ENCODE measurements at places on chromosomes 1 and 21.

DNA sequence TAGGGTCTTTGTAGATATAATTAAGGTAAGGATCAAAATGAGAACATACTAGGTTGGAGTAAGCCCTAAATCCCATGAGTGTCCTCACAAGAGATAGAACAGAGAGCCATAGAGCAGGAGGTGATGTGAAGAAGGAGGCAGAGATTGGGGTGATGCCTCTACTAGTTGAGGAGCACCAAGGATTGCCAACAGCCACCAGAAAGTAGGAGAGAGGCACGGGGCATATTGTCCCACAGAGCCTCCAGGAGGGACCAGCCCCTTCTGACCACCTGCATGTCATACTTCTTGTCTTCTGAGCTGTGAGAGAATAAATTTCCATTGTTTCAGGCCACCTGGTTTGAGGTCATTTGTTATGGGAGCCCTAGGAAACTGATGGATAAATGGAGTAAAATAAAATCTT, 363.3 kb downstream of the RPS6KC1 start:
- DNase-seq, result no peak

DNA sequence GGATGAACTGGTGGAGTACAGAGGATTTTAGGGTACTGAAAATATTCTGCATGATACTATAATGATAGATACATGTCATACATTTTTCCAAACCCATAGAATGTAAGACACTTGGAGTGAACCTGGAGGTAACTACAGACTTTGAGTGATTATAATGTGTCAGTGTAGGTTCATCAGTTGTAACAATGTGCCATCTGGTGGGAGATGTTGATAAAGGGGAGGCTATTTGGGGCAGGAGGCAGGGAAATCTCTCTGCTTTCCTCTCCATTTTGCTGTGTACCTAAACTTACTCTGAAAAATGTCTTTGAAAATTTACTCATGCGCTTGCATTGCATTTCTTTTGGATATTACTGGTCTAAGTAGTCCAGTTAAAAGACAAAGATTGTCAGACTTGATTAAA, 35.2 kb downstream of the PTBP2 start:
- no peak for DNase-seq

DNA sequence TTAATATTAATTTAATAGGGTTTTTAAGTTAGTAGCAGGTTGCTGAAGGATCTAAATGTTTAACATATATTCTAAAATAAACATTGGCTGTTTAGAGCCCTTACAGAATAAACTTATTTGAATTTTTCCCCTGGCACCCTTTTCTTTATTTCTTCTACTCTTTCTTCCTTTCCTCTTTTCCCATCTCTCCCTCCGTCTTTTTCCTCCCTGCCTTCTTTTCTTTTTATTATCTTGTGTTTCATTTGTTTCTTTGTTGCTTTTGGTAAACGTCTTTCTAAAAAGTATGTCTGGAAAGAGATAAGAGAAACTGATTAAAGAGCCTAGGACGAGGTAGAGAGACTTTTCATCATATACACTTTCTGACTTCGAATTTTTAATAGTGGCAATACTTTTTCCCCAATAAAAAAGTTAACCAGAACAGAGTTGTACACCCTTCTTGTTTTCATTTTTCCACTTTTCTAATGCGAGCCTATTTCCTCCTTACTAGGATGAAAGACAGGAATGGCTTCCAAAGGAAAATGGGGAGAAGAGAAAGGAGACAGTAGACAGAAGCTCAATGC, 39.5 kb upstream of the ATF3 start:
- no peak for DNase-seq

DNA sequence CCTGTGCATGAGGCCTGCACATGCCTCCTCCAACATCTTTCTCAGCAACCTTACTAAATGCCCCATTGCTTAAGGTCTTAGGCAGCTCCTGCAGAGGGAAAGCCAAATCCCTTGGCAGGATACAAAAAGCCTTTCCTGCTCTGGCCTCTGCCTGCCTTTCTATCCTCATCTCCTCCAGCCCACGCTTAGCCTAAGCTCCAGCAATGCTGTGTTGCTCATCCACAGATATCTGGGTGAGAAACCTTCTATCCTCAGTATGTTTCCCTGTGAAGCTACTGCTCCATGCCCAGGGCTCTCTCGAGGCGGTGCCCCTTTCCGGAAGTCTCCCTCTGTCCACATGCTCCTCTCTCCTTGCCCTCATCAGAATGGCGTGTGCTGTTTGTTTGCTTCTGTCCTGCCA, 37.0 kb upstream of the CCSAP start:
- no peak for DNase-seq

- no peak for DNase-seq
These were observed 442.4 kb downstream of the CAMTA1 start for GRCh38 chr1:7227654-7228053.

GRCh38 chr1:200179126-200179780, 151.7 kb downstream of the NR5A2 start:
- no peak for DNase-seq

GRCh38 chr1:78298349-78298748, 192.4 kb upstream of the PTGFR start:
- DNase-seq, result no peak

GRCh38 chr1:160647329-160647720, 481 bp upstream of the SLAMF1 start:
- no peak for DNase-seq

DNA sequence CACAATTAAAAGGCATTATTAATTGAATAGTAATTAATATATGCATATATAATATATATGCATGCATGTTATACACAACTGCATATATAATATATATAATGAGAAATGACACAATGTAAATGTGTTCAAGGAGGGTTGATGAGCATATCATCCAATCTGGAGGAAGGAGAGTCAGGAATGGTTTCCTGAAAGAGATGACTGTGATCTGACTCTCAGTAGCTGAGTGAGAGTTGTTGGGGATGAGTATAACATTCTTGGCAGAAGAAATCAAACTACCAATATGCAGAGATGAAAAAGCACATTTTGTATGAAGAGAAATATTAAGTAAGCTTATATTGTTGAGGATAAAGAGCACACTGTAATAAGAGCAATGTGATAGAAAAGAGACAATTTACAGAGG, 37.3 kb downstream of the F13B start:
- DNase-seq, result no peak

- DNase-seq, result no peak
These were observed 14.9 kb downstream of the NTPCR start for GRCh38 chr1:232965124-232965911.

DNA sequence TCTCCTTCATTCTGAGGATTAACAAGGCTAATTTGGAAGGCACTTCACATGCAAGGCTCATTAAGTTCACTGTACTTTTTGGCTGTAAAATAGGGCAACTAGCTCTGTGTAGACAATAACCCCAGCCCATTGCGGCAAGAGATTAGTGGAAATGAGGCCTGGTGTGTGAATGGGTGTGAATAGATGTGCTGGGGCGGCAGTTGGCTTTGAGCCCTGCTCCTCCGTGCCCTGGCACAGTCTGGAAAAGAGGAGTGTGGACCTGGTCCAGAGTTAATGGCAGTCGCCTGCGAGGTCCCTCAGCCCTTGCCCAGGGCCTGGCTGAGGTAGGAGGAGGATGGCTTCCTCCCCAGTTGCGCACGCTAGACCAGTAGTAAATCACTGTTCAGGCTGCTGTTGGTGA, 4.8 kb downstream of the KISS1 start:
- DNase-seq, result no peak

- DNase-seq, result no peak
These were observed 53.6 kb downstream of the WNT9A start for GRCh38 chr1:227893949-227894721.

DNA sequence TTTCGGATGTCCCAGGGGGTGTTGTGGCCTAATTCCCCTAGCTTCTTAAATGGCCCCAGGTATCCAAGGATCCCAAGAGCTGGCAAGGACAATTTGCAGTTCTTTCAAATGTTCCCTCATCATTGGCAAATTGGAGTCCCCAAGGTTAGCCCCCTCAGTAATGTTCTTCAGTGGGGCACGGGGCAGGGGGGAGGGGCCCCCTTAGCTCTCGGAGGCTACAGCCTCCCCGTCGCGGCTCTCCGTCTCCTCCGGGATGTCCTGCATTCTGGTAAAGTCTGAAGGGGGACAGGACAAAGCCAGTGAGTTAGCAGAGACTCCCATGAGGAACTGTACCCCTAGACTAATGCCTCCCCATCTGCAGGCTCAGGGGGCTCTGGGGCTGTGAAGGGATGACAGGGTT, 6.3 kb downstream of the RXFP4 start:
- DNase-seq, result no peak

DNA sequence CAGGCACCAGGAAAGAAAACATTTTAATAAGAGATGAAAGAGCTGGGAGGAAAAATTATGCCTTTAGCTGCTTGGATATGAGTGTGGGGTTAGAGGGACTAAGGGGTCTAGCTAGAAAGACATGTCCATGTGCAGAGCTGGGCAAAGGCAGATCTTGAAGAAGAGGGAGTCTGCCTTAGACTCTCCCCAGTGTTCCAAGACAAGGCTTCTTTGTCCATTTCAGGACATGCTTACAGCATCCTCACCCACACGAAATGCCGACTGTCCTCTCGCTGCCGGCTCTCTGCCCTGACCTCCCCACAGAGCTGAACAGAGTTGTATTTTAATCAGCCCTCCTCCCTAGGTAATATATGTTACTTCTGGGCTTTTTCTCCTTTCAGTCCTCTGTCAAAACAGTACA, 100.7 kb upstream of the ATP1B1 start:
- DNase-seq, result no peak

- DNase-seq, result no peak
These were observed 31.6 kb upstream of the UBE2U start for GRCh38 chr1:64171797-64172281.

DNA sequence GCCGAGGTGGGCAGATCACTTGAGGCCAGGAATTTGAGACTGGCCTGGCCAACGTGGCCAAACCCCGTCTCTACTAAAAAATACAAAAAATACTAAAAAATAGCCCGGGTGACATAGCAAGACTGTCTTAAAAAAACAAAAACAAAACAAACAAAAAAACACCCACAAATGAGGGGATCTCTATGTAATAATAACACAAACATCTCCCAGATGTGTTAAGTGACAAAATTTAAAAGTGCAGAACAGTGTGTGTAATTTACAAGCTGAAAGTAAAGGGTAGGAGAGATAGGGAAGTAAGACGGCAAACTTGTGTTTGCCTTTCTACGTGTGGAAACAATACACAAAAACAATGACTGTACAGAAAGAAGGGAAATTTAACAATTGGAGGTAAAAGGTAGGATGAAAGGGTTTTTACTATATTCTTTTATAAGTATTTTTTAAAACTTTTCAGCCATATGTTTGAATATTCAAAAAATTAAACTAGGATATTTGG, 36.3 kb downstream of the ARID4B start:
- no peak for DNase-seq

- DNase-seq, result no peak
These were observed 18.7 kb downstream of the MIER1 start for GRCh38 chr1:66943361-66943969.

DNA sequence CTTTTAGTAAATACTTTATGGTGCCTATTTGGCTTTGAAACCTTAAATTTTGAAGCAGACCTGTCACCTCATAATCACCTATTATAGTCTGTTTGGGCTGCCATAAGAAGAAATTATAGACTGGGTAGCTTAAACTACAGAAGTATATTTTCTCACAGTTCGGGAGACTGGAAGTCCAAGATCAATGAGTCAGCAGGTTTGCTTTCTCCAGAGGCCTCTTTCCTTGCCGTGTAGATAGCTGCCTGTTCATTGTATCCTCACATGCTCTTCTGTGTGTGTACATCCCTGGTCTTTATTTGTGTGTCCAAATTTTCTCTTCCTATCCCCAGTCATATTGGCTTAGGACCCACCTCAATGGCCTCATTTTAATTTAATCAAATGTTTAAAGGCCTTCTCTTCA, 518.2 kb downstream of the ADGRL2 start:
- no peak for DNase-seq

DNA sequence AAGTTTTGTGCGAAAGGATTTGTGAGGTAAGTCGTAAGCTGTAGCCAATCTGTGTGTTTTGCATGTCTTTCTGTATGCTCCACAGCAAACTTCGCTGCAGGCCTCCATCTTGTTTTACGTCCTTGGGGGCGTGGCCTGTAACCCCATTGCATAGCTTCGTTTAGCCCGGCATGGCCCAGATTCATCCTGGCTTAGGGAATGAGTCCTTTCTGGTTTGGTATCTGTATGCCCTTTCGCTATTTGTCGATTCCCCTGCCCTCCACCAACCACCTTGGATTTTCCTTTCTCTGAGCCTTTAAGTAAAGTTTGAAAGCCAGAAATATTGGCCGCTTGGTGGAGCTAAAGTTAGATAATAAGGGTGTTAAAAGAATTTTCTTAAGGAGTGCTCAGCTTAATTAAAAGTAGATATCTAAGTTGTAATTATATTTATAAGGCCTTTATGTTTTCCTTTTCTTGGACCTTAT, 1.1 kb downstream of the THEM4 start:
- DNase-seq, result no peak

DNA sequence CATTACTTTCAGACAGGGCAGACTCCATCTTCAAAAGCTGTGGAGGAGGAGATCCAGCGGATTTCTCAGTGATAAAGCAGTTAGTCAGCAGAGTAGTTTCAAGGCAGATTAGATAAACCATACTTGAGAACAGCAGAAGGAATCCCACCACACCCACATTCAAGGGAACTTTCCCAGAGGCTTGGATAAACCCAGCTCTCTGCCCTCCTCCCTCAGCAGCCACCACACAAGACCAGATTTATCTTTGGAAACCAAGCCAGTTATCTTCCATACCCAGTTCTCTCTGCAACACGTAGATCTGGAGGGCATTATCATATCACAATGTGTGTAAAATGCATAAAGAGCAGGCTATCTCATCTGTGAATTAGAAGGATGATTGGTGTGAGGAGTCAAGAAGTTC, 40.2 kb downstream of the GFI1 start:
- peak; percentile 36 for DNase-seq

DNA sequence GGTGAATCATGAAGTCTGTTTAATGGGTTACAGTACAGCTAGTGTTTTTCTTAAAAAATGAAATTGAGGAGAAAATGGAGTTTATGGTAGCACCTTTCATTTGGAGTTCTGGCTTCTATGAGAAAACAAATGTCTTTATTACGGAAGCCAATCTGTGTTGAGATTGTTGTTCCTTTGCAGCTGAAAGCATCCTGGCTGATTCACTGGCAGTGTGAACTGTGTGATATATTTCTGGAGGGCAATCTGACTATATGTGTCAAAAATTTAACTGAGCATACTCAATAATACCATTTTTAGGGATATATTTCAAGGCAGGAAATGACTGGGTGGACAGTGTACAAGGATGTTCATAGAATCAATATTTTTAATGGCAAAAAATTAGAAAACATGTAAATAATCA, 46.6 kb upstream of the LYST start:
- DNase-seq, result no peak

DNA sequence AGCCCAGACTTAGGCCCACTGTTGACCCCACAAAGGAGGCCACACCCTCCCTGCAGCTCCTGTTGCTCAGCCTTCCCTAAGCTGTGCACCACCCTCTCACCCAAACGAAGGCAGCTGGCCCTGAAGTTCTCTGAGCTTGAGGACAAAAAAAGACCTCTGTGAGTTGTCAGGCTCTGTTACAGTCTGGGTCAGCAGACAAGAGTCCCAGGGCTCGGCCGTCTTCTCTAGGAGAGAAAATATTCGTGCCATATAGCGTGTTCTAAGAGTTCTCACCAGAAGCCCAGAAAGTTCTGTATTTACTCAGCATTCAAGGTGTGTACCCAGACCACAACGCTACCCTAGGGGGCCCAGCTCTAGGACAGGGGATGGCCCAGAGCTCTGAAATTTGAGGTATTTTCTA, 25.5 kb upstream of the LYST start:
- no peak for DNase-seq

GRCh38 chr1:171793636-171794035, 12.2 kb downstream of the METTL13 start:
- DNase-seq, result no peak

Data from K562 (cell line).